Spinal cord (tissue), 10 donors: ENCODE measurements at places on chromosomes 1 and 21. TPM values are rescaled to one million over a fixed set of nuclear protein-coding genes. Genes with fewer than 3 reads are reported as not detected.

DNA sequence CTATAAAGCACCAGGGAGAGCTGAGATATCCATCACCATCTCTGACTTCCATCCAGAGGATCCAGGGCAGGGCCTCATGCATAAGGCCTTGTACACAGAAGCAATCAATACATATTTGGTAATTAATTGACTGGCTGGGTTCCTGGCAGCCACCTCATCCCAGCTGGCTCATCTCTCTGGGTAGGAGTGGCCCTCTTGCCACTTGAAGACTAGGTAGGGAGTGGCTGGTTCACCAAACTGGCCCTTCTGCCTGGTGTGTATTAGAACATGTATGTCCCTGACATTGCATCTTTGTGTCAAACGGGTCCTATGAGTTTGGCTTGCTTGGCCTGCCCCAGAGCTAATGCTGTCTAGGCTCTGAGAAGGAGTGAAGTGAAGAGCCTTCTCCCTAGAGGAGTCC, 11.8 kb downstream of the NUAK2 start:
- peaks cover 13% of the 10 kb centered on the region for H3K4me1 ChIP-seq
- H3K27ac ChIP-seq, result no peak overlapping the region
- no peaks in the 10 kb centered on the region for H3K27me3 ChIP-seq
- H3K4me3 ChIP-seq, result no peak overlapping the region

- peaks cover 13% of the 10 kb centered on the region for H3K4me1 ChIP-seq
- DNase-seq, result no peak
- no peaks in the 10 kb centered on the region for H3K27me3 ChIP-seq
- no peaks in the 10 kb centered on the region for H3K36me3 ChIP-seq
- no peak overlapping the region for H3K4me3 ChIP-seq
- no peak overlapping the region for H3K27ac ChIP-seq
Measured at GRCh38 chr1:112322018-112322417, 74.0 kb upstream of the CTTNBP2NL start.

DNA sequence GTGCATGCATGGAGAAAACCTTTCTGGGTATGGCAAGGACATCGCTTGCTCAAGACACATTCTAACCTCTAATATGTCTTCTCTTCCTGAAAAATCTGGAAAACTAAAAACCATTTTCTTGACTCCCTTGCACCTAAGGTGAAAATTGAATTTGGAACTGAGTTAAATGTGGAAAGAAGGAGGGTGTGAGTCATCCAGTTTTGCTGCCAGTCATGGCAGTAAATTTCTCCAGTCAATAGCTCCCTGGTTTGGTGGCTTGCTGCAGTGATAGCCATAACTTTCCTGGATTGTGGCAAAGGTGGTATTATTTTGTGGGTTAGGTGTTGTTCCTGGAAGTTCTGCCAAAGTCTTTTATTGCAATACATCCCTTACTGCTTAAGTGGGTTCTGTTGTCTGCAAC, 2.5 kb downstream of the ZCCHC17 start:
- no peaks in the 10 kb centered on the region for H3K27me3 ChIP-seq
- H3K36me3 ChIP-seq, result peaks cover 8% of the 10 kb centered on the region
- no peak for DNase-seq
- no peak overlapping the region for H3K4me3 ChIP-seq
- H3K4me1 ChIP-seq, result peaks cover 9% of the 10 kb centered on the region

DNA sequence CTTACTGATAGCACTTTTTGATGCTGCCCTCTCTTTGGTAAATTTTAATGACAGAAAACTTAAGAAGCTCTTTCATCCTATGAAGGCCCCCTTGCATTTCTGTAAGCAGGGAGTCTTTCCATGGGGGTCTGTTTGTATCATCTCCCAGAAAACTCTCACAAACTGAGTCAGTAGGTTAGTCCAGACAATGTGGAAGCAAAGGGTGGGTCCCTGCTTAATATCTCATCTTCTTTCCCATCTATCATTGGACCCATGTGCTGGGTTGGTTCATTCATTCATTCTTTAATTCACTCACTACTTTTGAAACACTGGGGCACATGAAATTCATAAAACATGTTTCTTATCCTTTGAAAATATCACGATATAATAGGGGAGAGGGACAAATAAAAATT, 164.3 kb downstream of the NTMT2 start:
- peak overlapping the region; percentile 34 for H3K27ac ChIP-seq
- H3K4me1 ChIP-seq, result peaks cover 3% of the 10 kb centered on the region
- H3K36me3 ChIP-seq, result no peaks in the 10 kb centered on the region
- no peaks in the 10 kb centered on the region for H3K27me3 ChIP-seq
- H3K4me3 ChIP-seq, result no peak overlapping the region
- DNase-seq, result no peak

DNA sequence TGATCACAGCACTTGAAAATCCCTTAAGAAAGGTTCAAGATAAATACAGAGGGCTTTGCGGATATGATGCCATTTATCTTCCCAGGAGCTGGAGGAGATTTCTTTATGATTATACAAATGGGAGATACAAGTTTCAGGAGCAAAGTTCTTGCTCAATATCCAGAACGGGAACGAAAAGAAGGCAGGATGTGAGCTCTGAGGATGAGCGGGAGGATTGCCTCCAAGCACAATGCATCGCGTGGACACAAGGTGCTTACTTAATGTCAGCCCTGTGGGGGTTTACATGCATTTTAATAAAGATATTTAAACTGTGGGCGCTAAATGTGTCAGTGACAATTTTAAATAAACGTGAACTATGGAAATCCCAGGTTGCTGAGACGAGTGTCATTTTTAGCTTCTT, 59.0 kb downstream of the SYT6 start:
- no peak overlapping the region for H3K4me3 ChIP-seq
- H3K4me1 ChIP-seq, result peaks cover 7% of the 10 kb centered on the region
- no peak overlapping the region for H3K27ac ChIP-seq
- H3K27me3 ChIP-seq, result no peaks in the 10 kb centered on the region

DNA sequence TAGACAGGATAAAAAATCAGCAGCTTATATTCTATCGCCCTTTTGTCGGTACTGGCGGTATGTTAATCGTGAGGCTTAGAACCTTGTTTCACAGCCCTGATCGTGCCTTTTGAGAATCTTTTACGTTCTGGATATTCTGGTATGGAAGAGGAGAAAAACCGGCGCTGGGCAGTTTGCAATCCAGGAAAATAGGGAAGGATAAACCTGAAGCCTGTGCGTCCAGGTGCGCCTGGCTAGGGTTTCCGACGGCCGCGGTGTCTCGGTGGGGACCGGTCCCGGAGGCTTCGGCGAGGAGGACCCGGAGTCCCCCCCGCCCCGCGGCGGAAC, 258 bp upstream of the SYPL2 start:
- peak overlapping the region; percentile 46 for H3K4me3 ChIP-seq
- peaks cover 17% of the 10 kb centered on the region for H3K4me1 ChIP-seq
- H3K27me3 ChIP-seq, result peaks cover 89% of the 10 kb centered on the region
- DNase-seq, result no peak
- H3K36me3 ChIP-seq, result no peaks in the 10 kb centered on the region

The STYXL2 gene
- total RNA-seq, result 0.69 TPM

GRCh38 chr21:29350246-29350779, 51.6 kb downstream of the BACH1 start:
- no peaks in the 10 kb centered on the region for H3K4me1 ChIP-seq
- H3K36me3 ChIP-seq, result peaks cover 4% of the 10 kb centered on the region
- no peak for DNase-seq
- H3K4me3 ChIP-seq, result no peak overlapping the region

- H3K36me3 ChIP-seq, result peaks cover 3% of the 10 kb centered on the region
- peaks cover 15% of the 10 kb centered on the region for H3K4me1 ChIP-seq
- no peaks in the 10 kb centered on the region for H3K27me3 ChIP-seq
- no peak overlapping the region for H3K27ac ChIP-seq
Measured at GRCh38 chr1:9901148-9902059, 8.7 kb downstream of the CTNNBIP1 start.

- H3K36me3 ChIP-seq, result no peaks in the 10 kb centered on the region
- no peak overlapping the region for H3K27ac ChIP-seq
- H3K27me3 ChIP-seq, result no peaks in the 10 kb centered on the region
- H3K4me3 ChIP-seq, result no peak overlapping the region
Measured at GRCh38 chr1:224762046-224762445, 145.9 kb downstream of the CNIH3 start.

GRCh38 chr1:150021191-150021694, 10.7 kb upstream of the OTUD7B start:
- H3K4me1 ChIP-seq, result no peaks in the 10 kb centered on the region
- no peaks in the 10 kb centered on the region for H3K27me3 ChIP-seq
- no peak overlapping the region for H3K27ac ChIP-seq
- H3K36me3 ChIP-seq, result no peaks in the 10 kb centered on the region
- H3K4me3 ChIP-seq, result no peak overlapping the region

GRCh38 chr1:76267631-76268030, 193.1 kb downstream of the ST6GALNAC3 start:
- no peak for DNase-seq
- H3K27me3 ChIP-seq, result no peaks in the 10 kb centered on the region
- no peak overlapping the region for H3K4me3 ChIP-seq

The NOS1AP gene
- total RNA-seq, result 6.8 TPM

GRCh38 chr21:35449846-35450245, 400.7 kb upstream of the RUNX1 start:
- H3K4me3 ChIP-seq, result no peak overlapping the region
- no peaks in the 10 kb centered on the region for H3K4me1 ChIP-seq
- H3K27ac ChIP-seq, result no peak overlapping the region
- DNase-seq, result no peak
- H3K27me3 ChIP-seq, result no peaks in the 10 kb centered on the region

DNA sequence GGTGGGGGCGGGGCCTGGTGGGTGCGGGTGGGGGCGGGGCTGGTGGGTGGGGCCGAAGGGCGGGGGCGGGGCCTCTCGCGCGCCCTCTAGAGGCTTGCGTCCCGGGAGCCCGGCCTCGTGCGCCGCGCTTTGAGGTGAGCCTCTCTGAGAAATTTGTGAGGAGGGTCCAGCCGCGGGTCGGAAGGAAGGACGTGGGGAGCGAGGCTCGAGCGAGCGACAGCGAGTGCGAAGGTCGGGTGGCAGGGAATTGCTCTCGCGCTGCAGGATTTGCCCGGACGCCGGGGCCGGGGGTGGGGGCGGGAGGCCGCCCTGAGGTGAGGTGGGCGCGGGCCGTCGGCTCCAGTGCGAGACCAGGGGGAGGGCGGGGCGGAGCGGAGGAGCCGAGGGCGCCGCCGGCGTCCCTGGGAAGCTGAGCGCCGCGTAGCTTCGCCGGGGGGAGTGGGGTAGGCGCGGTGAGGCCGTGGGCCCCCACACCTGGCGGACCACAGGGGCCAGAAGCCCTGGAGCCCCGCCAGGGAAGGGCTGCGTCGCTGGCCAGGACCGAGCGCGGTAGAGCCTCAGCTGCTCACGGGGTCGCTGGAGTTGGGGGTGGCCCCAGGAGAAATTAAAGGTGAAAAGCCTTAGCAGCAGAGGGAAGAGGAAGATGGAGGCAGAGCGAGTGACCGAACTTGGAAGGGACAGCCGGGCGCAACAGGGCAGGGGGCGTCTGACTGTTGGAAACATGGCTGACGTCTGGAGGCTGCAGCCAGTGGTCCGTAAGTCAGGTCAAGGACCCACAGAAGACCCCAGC, 754 bp upstream of the LSS start:
- peaks cover 38% of the 10 kb centered on the region for H3K4me1 ChIP-seq
- peak overlapping the region; percentile 15 for H3K27ac ChIP-seq
- no peaks in the 10 kb centered on the region for H3K27me3 ChIP-seq
- H3K4me3 ChIP-seq, result peak overlapping the region; percentile 53
- no peak for DNase-seq

DNA sequence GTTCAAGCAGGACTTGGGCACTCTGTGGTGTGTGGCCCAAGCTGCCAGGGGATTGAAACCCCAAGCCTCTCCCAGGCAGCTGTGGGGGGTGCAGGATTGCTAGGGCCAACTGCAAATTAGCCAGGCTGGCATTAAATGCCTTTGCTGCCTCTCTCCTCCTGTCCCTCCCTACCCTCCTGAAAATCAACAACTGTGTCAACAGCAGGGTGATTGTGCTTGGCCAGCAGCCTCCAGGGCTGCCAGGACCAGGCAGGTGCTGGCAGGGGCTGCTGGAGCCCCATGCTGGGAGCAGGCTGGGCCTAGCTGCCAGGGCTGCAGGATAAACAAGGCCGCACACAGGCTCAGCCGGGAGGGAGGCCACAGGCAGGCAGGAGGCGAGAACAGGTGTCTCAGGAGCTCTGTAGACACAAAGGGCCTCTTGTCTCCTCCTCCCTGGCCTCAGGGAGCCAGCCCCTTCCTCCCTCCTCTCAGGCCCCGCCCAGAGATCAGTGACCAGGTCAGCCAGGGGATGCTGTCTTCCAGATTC, 11.4 kb downstream of the SOX13 start:
- no peak for DNase-seq
- H3K27me3 ChIP-seq, result no peaks in the 10 kb centered on the region
- H3K4me1 ChIP-seq, result peaks cover 80% of the 10 kb centered on the region
- peaks cover 3% of the 10 kb centered on the region for H3K36me3 ChIP-seq

DNA sequence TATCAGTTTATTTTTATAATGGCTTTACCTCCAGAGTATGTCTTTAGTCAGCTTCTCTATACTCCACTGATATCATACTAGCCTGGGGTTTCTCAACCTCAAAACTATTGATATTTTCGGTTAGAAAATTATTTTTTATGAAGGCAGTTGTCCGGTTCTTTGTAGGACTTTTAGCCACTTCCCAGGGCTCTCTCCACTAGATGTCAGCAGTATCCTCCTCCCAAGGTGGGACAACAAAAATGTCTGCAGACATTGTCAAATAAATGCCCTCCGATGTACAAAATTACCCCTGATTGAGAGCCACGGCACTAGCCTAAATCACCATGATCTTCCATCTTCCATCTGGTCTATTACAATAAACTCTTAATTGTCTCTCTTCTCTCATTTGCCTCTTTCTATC, 4.1 kb upstream of the GRIK1 start:
- H3K4me3 ChIP-seq, result no peak overlapping the region
- H3K36me3 ChIP-seq, result no peaks in the 10 kb centered on the region
- H3K27ac ChIP-seq, result no peak overlapping the region

The CHODL gene
- 74.2 TPM for total RNA-seq

DNA sequence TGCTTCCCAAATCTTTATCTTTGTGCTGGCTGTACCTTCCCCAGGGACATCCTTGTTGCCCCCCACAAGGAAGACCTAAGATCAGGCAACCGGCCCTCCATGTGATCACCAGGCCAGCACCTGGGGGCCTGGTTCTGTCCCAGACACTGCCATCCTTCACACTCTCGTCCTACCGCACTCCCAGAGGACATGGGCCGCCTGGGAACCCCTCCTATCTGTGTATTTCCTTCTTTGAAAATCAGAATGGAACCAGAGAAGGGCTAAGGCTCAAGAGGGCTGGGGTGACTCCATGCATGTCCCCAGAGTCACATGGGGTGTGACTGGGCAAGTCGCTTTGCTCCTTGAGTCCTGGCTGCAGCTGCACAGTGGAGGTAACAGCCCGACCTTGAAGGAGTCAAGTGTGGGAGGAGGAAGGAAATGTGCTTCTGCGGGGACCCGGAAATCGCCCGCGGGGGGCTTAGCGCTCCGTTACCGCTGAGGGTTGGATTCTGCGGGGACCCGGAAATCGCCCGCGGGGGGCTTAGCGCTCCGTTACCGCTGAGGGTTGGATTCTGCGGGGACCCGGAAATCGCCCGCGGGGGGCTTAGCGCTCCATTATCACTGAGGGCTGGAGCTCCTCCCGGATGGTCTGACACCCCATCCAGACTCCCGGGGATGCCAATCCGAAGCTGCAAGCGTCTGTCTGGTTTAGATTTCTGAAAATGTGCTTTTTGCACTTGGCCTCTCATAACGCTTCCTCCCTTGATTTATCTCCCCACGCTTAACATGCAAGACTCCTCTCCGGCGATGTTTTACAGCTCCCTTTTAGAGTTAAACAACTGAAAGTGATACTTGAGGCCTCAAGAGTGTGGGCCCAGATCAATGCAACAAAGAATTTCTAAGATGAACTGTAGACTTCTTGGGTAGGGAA, 278.9 kb downstream of the NPHP4 start:
- H3K36me3 ChIP-seq, result no peaks in the 10 kb centered on the region
- no peak overlapping the region for H3K4me3 ChIP-seq
- no peak overlapping the region for H3K27ac ChIP-seq
- DNase-seq, result no peak
- peaks cover 32% of the 10 kb centered on the region for H3K4me1 ChIP-seq
- H3K27me3 ChIP-seq, result peaks cover 2% of the 10 kb centered on the region
